Cardiac fibroblast (primary cell): ENCODE measurements at places on chromosomes 2 and 18.

GRCh38 chr2:45330637-45331409, 280.2 kb downstream of the SRBD1 start:
- peak; percentile 82 for DNase-seq

GRCh38 chr2:221673248-221673647, 101.1 kb upstream of the EPHA4 start:
- no peak for DNase-seq

GRCh38 chr2:138107288-138107687, 143.0 kb downstream of the HNMT start:
- no peak for DNase-seq

DNA sequence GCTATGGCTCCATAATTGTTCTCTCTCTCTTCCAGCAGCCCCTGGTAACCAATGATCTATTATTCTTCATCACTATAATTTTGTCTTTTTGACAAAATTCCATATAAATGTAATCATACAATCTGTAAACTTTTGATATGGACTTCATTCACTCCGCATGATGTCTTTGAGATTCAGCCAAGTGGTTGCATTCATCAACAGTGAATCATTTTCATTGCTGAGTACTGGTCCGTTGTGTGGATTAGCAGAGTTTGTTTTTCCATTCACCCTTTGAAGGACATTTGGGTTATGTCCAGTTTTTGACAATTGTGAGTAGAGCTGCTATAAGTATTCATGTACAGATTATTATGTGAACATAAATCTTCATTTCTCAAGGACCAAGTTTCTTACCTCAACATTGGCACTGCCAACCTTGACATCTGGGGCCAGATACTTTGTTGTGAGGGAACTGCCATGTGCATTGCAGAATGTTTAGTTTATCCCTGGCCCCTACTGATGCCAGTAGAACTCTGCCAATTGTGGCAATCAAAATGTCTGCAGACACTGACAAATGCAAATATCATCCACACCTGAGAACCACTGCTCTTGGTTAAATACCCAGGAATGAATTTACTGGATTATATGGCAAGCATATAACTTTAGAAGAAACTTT, 48.4 kb upstream of the BCL2L11 start:
- peak; percentile 91 for DNase-seq

DNA sequence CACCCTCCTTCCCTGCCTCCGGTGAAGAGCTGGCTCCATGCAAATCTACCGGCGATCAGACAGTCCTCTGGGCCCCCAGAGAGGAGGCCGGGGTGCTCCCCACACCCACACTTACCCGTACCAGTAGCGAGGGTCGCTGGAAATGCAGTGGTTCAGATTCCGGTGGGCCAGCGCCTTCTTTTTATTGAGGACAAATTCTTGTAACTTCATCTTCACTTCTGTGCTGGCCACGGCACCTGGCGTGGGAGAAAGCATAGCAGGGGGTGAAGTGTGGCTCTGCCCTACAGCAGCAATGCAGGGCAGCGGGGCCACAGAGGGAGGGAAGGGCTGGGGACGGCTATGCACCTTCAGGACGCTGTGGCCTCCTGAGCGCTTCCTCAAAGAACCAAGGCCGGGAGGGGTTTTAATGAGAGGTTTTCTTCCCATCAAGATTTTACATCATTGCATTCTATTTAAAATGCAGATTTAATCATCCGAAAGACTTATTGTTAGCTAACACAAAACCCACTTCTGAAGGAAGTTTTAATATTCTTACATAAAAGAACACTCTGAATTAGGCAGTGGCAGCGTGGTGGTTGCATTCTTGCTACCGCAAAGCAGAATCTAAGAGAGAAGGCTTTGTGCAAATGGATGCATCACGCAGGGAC, 237.0 kb downstream of the HDAC4 start:
- no peak for DNase-seq

GRCh38 chr2:229087843-229088516, 183.1 kb downstream of the PID1 start:
- peak; percentile 32 for DNase-seq

- no peak for DNase-seq
Observed at GRCh38 chr2:9768388-9768787, 74.9 kb upstream of the TAF1B start.

GRCh38 chr2:201779901-201780673, 646 bp downstream of the ALS2 start:
- peak; percentile 11 for DNase-seq

DNA sequence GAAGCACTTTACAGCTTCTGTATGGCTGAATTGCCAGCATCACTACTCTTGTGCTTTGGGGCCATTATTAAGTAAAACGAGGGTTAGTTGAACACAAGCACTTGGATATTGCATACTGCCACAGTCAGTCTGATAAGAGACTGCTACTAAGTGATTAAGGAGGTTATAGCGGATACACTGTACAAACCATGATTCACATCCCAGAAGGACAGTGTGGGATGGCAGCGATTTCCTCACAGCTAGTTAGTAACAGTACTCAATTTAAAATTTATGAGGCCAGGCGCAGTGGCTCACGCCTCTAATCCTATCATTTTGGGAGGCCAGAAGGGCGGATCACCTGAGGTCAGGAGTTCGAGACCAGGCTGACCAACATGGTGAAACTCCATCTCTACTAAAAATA, 2.6 kb upstream of the BMPR2 start:
- no peak for DNase-seq

- no peak for DNase-seq
Observed at GRCh38 chr2:21234464-21235120, 110.8 kb downstream of the TDRD15 start.

- DNase-seq, result no peak
Observed at GRCh38 chr18:23232331-23232730, 97.0 kb downstream of the CABLES1 start.

DNA sequence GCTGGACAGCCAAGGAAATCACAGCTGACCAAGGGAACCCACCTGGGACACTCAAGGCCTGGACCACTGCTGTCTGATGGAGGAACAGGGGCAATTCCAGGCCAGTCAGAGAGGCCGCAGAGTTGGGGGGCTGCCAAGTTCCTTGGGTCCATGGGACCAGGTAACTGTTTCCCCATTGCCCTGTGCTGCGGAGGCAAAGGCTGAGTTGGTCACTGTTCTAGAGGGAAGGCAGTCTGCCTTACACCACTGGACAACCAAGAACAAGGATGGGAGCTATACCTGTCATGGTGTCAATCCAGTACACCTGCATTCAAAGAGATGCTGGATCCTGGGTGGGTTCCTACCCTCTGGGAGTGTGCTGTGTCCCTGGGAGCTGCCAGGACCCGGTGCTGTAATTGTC, 9.6 kb upstream of the SP140L start:
- DNase-seq, result no peak

DNA sequence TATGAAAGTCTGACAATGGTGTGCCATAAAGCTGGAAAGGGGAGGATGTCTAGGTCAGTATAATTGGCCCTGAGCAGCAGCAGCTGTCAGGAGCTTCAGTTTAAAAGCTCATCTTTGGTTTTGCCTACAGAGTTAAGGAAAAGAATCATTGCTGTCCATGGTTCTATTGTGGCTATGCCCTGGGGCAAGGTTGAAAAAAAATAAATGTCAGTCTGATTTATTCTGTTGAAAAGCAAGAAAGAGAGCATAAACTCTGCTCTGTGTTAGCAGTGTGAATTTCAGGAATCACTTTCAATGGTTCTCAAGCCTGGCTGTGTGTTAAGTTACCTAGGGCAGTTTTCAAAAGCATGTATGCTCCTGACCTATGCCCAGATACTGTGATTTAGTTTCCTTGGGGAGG, 446.7 kb downstream of the SETBP1 start:
- DNase-seq, result no peak

- peak; percentile 52 for DNase-seq
Observed at GRCh38 chr18:79933765-79934164, 17.7 kb downstream of the SLC66A2 start.

GRCh38 chr2:204542982-204543608, 2.2 kb upstream of the PARD3B start:
- DNase-seq, result peak; percentile 26

GRCh38 chr2:107687073-107687472, 139.6 kb upstream of the RGPD4 start:
- no peak for DNase-seq

DNA sequence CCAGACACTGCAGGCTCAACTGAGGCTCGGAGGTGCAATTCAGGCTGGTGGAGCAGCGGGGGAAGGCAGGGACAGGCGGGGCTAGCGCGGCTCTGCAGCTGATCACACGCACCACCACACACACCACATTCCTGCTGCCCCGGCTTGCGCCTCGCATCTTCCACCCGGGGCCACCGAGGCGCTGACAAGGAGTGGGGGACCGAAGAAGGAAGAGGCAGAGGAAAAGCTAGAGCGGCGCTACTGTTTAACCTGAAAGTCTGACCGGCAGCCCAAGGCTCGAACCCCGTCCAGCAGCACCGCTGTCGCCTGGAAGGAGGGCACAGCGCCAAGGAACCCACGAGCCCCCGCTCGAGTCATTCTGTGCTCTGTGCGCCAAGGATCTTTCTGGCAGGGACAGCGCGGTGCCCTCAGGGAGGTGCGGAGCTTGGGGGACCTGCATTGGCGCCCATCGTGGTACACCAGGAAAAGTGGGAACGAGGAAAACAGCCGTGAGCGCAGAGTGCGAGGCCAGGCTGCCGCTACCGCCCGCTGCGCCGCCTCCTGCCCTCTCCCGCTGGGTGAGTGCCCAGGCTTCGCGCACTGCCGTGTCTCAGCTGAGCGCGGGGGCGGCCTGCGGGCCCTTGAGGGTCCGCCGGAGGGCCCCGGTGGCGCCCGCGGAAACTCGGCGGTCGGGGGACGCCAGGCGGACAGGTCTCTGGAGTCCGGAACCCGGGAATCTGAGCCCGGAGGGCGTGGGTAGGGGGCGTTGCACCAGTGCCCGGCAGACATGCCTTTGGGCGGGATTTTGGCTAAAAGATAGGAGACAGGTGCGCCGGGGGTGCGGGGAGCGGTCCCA, 860 bp upstream of the KCNJ3 start:
- no peak for DNase-seq

DNA sequence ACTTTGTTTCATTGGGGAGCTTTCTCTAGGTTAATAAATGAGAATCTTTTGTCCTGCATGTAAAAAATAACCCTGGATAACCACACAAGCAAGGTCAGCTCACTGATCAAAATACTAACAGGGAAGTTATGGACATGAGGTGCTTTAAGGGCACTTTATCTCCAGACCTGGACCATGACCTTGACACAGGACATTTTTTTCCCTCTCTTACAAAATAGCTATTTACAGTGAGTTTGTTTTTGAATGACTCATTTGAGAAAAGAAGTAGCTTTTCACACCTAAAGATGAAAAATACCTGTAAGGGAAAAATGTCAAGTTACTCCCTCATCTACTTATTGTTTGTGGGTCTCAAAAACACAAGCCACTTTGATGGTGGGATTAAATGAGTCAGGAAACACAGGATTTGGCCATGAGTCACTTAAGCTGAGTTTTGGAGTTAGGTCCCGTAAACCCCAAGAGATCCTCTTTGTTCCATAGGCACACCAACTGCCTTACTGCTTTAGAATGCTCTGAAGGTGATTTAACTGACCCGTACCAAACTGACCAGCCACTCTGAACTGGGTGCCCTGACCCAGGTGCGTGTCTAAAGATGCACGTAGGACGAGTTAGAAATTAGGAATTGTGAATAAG, 479.3 kb upstream of the NXPH2 start:
- no peak for DNase-seq

DNA sequence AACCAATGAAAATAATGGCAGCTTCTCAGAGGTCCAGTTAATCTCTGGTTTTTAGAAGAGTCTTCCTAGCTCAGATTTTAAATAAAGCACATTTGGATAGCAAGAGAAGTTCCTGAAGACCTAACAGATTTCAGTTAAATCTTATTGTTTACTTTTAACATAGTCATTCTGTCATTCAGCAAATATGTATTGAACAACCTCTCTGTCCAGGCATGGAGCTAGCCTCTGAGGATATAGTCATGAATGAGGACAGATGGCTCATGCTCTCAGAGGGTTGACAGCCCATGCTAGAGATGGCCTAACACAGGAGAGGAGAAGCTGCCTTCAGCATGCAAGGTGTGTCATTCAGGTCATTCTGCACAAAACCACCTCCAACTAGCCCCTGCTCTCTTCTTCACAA, 6.2 kb downstream of the CCBE1 start:
- peak; percentile 42 for DNase-seq

- peak; percentile 82 for DNase-seq
Observed at GRCh38 chr2:69926849-69927515, 12.1 kb downstream of the MXD1 start.

DNA sequence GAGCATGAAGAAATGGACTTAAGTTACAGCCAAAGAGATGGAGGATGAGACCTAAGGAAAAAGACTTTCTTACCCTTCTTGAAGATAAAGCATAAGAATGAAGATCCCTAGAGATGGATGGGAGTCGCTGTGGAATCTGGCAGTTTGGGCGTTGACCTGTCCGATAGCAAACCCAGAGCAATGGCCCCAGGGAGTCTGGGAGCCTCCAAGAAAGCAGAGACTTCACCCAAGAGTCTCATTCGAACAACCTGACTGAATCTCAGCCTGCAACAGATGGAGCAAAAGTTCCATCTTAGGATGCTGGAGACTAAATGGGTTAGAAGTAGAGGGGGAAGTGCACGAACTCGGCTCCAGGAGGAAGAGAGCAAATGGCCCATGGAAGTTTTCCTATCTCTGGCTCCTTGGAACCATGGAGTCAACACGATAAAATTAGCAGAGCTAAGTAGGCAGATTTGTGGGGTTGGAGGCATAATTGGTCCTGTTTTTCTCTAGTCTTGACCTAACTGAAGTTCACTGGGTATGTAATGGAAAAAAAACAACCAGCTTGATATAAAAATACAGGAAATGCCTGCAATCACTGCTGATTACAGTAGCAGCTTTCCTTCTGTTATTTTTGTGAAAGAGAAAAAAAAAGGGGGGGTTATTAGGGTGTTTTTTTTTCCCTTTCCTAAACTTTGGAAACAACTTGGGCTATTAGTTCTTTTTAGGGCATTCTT, 178.4 kb upstream of the EPAS1 start:
- DNase-seq, result peak; percentile 91

GRCh38 chr18:37450434-37451132, 115.0 kb downstream of the CELF4 start:
- peak; percentile 45 for DNase-seq

DNA sequence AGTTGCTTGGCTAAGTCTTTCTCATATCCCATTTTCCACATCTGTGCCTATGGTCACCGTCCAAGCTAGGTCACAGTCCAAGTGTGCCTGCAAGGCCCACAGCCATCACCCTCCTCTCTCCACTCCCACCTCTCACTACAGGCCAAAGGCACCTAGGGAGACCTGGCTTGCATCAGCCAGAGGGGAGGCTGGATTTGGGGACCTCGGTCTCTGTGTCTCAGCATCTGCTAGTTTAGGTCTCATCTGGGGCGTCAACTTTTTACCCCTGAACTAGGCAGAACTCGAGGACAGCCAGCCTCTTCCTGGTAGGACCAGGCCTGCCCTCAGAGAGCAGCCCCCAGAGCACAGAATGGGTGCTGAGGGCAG, 217.1 kb downstream of the DYSF start:
- no peak for DNase-seq

DNA sequence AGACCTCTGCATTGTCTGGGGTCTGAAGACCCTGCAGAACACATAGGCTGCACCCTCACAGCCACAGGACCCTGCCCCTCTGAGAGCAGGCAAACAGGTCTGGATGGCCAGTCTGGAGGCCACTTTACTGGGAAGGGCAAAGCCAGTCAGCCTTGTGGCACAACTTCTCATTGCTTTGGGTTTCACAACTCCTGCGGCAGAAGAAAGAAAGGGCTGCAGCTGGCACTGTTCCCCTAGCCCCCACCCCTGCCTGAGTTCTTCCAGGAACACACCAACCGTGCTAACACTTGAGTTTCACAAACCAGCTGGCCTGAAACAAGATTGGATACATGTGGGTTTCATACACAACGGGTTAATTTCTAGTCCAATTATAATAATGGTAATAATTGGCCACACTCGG, 276.5 kb upstream of the MGAT5 start:
- no peak for DNase-seq

- peak; percentile 66 for DNase-seq
Observed at GRCh38 chr2:55155764-55156281, 76.3 kb downstream of the CLHC1 start.
